Naive B cell (primary cell): ENCODE measurements at places on chromosomes 1 and 21.

- no peaks in the 10 kb centered on the region for H3K36me3 ChIP-seq
- peaks cover 19% of the 10 kb centered on the region for H3K27me3 ChIP-seq
- no peak overlapping the region for H3K4me3 ChIP-seq
- H3K27ac ChIP-seq, result no peak overlapping the region
These were observed 3.2 kb upstream of the TFAP2E start for GRCh38 chr1:35569936-35570335.

DNA sequence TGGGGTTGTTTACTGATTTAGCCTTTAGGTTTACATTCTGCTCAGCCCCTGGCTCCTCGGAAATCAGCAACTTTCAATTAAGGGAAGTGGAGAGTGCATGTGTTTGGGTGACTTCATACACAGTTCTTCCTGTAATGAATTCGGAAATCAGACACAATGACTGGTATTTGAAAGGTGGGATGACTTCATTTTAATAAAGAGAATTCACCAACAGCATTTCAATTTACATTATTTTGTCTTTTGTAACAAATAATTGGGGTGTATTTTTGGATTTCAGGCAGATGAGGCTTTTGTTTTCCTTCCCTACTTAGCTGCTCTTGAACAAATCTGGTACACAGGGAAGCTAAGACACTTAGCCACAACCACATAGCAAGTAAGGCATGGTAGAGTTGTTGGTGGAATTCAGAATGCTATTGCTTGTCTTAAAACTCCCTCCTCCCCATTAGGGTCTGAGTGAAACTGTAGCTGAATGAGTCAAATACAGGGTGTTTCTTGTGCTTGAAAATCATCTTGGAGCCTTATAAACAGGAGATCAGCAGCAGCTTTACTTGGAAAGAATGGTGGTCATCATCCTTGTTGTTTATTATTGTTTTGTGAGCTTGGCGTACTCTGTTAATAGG is 917 bp downstream of the STX12 start:
- H3K36me3 ChIP-seq, result no peaks in the 10 kb centered on the region
- H3K27ac ChIP-seq, result peak overlapping the region; percentile 99
- DNase-seq, result no peak

GRCh38 chr1:179195376-179195775 is 34.1 kb downstream of the ABL2 start:
- H3K36me3 ChIP-seq, result no peaks in the 10 kb centered on the region
- no peak for DNase-seq
- no peaks in the 10 kb centered on the region for H3K27me3 ChIP-seq

DNA sequence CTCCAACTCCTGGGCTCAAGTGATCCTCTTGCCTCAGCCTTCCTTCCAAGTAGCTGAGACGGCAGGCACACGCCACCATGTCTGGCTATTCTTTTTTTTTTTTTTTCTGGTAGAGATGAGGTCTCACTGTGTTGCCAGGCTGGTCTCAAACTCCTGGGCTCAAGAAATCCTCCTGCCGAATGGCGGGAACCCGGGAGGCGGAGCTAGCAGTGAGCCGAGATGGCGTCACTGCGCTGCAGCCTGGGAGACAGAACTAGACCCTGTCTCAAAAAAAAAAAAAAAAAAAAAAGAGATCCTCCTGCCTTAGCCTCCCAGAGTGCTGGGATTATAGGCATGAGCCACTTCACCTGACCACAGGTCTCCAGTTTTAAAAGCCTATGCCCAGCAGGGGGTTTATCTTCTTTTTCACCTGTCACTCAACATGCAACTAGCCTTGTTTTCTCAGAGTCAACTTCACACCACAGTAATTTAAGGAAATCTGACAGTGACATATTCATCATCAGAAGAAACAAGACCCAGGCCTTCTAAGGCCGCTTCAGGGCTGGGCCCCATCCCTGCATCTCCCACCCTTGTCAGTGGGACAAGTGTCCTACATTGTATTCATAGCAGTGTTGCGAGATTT is 38.3 kb upstream of the GALNT2 start:
- H3K27ac ChIP-seq, result no peak overlapping the region
- peaks cover 19% of the 10 kb centered on the region for H3K36me3 ChIP-seq
- no peaks in the 10 kb centered on the region for H3K4me1 ChIP-seq
- H3K27me3 ChIP-seq, result no peaks in the 10 kb centered on the region

GRCh38 chr1:29426701-29427279 is 190.5 kb downstream of the PTPRU start:
- peaks cover 42% of the 10 kb centered on the region for H3K27me3 ChIP-seq
- no peaks in the 10 kb centered on the region for H3K36me3 ChIP-seq
- H3K27ac ChIP-seq, result no peak overlapping the region
- no peaks in the 10 kb centered on the region for H3K4me1 ChIP-seq
- no peak for DNase-seq
- H3K4me3 ChIP-seq, result no peak overlapping the region
